ENCODE measurements at places on chromosomes 3 and 15.

- no peak for DNase-seq
Observed at GRCh38 chr15:65829130-65829764, 37.2 kb upstream of the DENND4A start.

DNA sequence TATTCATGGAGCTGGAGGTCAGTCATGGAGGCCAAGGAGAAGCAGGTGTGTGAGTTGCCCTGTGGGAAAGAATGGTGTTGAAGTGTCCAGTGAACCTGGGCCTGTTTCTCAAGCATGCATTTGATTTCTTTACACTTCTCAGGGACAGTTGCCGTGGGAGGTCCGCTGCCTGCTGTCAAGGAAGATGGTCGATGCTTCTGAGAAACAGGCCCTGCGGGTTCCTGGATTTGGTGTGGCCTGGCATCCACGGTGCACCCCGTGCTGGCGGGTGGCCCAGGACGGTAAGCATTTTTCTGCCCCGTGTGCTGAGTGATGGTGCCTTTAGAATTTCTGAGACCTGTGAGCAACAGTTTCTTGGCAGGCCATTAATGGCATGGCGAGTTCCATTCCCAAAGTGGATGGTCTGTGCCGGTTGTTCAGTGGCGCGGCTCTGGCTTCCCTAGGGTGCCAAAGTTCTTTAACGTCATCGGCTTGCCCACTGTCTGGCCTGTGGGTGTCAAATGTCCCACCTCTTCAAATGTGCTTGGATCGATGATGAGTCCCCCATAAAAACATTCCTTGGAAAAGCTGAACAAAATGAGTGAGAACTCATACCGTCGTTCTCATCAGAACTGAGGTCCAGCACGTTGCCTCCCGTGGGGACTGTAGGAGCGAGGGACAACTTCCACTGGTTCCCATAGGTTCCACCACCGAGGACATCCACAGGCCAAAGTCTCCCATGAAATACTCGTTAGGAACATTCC lies 107.2 kb downstream of the SNRPN start:
- DNase-seq = no peak

DNA sequence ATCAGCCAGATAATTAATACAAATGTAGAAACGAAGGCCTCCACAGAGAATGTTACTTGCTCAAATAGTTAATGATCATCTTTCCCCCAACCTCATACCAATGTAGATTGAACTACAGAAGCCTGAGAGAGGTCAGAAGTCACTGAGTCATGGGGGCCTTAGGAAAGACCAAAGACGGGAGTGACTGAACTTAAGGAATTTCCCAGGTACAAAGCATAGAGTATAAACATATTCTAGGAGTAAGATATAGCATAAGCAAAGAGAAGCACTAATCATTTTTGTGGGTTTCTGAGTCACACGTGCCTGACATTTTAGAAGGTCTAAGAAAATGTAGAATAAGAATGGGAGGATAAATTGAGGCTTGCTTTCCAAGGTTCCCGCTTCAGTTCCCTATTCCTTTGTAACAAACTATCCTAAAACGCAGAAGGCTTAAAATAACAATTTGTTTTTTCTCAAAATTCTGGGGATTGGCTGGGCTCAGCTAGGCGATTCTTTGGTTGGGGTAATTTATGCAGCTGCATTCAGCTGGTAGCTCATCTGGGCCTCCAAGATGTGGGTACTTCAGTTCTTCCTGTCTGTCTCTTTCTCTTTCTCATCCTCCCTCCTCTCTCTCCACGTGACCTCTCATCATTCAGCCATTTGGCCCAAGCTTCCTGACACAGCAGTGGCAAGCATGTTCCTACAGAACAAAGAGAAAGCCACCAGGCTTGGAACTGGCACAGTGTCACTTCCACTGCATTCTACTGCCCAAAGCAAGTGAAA lies 422.6 kb downstream of the FOXP1 start:
- DNase-seq = no peak

GRCh38 chr3:124669470-124669869 lies 60.8 kb upstream of the UMPS start:
- no peak for DNase-seq

- no peak for DNase-seq
Observed at GRCh38 chr3:98432575-98432974, 30.4 kb upstream of the OR5K1 start.

All from activated CD8-positive, alpha-beta memory T cell treated with anti-CD3 and anti-CD28 coated beads for 48 hours (primary cell).